ENCODE measurements at places on chromosomes 2 and 18. TPM values are rescaled to one million over a fixed set of nuclear protein-coding genes. Genes with fewer than 3 reads are reported as not detected.

DNA sequence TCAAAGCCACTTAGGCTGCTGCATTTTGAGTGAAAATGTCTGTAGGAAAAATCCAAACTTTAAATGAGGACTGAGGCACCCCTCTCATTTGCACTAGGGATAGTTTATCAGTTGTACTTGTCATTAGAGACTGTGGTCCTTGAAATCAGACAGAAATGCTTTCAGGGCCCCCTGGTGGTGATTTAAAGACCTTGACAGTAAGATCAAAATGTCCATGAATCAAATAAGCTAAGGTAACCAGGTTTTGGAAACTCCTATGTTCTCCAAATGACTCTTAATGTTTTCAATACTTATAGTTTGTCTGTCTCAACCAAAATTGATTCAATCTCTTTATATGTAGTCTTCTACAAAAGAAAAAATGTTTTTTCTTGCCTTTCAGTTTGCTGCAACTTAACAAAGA is 28.8 kb upstream of the DDX18 start:
- ATAC-seq, result peak; percentile 54

GRCh38 chr2:174184915-174185314 is 63.4 kb downstream of the OLA1 start:
- no peak for ATAC-seq

DNA sequence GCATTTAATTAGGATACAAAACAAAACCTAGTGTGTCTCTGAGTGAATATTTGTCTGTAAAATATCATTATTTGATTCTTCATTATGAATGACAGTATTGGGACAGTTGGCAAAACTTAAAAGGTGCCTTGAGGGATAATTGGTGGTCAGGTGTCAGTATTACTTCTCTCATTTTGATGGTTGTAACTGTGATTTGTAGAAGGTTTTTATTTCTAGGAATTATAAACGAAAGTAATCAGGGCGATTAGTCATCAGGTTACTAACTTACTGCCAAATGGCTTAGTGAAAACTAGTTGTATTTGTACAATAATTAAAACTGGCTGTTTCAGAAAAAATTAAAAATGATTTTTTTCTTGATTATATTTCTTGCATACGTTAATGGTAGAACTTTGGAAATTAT is 117.6 kb downstream of the BIRC6 start:
- peak; percentile 54 for ATAC-seq

The UGT1A8 gene
- not detected for total RNA-seq

DNA sequence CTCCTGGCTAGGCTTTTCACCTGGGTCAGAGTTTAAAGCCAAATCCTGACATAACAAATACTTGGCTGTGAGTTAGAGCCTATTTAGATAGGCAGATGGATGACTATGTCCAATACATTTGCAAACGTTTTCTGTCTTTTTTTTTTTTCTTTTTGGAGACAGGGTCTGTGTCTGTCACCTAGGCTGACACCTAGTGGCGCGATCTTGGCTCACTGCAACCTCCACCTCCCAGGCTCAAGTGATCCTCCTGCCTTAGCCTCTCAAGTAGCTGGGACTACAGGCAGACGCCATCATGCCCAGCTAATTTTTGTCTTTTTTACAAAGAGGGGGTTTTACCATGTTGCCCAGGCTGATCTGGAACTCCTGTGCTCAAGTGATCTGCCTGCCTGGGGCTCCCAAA is 124.8 kb downstream of the DYM start:
- no peak for ATAC-seq

- ATAC-seq, result no peak
These were observed 69.6 kb upstream of the RND3 start for GRCh38 chr2:150557020-150557600.

The PROKR1 gene
- not detected for total RNA-seq
